ENCODE measurements at places on chromosomes 16 and 17.

DNA sequence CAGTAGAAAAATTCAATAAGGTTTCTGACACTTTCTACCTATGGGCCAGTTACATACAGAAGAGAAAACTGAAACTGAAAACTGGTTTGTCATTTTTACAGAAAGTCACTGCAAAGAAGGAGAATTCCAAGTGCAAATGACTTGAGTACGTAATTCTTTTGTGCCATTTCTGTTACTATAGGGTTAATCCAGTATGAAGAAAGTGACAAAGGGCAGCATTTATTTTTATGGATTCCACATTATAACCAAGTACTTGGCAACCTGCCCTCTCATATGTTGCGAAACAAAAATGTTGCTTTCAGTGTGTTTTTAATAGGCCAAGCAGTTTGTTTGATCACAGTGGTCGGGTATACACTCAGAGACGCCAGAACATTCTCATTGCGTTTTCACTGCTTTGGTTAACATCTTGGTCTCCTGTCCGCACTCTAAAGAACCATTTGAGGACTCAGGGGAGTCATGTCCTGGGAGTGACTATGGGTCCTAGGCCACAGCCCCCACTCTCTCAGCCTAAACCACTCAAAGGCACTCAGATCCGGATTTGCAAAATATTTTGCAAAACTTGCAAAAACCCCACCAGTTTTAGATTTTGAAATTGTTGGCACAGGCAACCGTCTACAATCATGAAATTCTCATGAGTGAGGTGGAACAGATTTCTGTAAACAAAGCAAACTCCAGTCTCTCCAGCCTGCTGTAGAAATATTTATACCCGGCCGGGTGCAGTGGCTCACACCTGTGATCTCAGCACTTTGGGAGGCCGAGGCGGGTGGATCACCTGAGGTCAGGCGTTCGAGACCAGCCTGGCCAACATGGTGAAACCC lies 15.4 kb upstream of the HELZ start:
- peak; percentile 87 for DNase-seq

GRCh38 chr17:77906377-77906871 lies 52.1 kb upstream of the TNRC6C start:
- DNase-seq, result no peak

GRCh38 chr17:13031718-13032350 lies 14.0 kb upstream of the ELAC2 start:
- DNase-seq, result peak; percentile 48

- peak; percentile 8 for DNase-seq
Observed at GRCh38 chr17:50100480-50100883, 5.3 kb downstream of the PDK2 start.

GRCh38 chr17:19281161-19281560 lies 44.0 kb downstream of the EPN2 start:
- no peak for DNase-seq

DNA sequence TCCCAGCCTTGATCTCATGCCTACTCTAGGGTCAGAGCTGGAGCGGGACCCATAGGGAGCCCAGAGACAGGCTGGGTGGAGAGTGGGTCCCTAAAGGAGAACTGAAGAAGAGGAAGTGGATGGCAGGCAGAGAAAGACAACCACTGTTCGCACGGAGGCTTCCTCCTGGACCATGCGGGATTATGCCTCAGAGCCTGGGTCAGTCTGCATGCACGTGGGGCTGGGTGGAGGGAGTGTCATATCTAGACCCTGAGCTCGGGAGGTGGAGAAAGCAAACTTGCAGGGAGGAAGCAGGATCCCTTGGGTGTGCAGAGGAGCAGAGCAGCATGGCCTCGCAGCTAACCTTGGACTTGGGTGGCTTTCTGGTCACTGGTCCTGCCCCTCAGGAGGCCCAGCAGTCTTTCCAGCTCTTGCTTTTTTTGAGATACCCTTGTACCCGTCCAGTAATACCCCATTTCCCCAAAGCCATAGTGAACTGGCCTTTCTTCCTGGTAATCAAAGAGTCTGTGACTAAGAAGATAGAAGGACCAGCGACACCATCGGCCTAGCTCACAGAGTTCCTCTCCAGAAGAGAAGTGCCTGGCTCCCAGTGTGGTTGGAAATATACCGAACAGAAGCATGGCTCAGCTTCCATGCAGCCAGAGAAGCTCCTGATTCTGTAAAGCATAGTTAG lies 344.2 kb downstream of the CPPED1 start:
- no peak for DNase-seq

- DNase-seq, result no peak
Observed at GRCh38 chr17:75352079-75352569, 53.4 kb downstream of the GRB2 start.

- no peak for DNase-seq
Observed at GRCh38 chr16:78133919-78134318, 34.5 kb downstream of the WWOX start.

GRCh38 chr17:4605826-4606225 lies 21.5 kb downstream of the SMTNL2 start:
- peak; percentile 12 for DNase-seq

DNA sequence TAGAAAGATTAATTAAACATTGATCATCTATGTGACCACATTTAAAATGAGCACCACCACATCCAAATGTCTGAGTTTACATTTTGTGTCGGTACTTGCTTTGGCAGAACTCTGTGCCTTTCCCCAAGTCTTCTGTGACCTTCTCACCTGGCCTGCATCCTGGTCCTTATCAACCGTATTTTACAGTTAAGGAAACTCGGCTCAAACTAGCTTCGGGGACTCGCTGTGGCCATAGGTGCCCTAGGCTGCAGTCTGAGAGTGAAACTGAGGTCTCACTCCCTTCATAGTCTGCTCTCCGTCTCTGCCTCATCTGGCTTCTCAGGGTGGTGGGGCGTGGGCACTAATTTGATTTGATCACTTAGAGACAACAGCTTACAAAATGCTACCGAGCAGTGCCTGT lies 555.5 kb downstream of the WWOX start:
- no peak for DNase-seq

- DNase-seq, result no peak
Observed at GRCh38 chr17:38893113-38893512, 23.3 kb downstream of the LASP1 start.

DNA sequence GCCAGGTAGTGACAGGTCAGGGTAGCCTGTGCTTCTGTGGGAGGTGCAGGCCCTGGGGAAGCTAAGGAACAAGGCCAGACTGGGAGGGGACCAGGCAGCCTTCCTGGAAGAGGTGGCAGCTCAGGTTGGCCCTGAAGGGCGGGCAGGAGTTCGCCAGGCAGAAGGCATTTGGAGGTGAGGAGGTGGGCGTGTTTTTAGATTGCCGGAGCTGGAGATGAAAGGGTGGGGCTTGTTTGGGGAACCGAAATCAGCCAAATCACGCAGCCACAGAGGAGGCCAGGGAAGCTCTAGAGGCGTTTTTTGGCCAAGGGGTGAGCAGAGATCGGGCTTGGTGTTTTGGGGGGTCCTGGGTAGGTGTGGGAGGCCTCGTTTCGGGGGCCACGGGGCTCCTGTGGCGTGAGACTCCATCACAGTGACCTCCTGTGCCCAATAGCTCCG lies 7.6 kb downstream of the ADCY7 start:
- DNase-seq, result no peak

GRCh38 chr16:67391424-67392300 lies 1.6 kb downstream of the TPPP3 start:
- no peak for DNase-seq

- DNase-seq, result peak; percentile 74
Observed at GRCh38 chr17:3913531-3914311, 2.5 kb downstream of the P2RX1 start.

DNA sequence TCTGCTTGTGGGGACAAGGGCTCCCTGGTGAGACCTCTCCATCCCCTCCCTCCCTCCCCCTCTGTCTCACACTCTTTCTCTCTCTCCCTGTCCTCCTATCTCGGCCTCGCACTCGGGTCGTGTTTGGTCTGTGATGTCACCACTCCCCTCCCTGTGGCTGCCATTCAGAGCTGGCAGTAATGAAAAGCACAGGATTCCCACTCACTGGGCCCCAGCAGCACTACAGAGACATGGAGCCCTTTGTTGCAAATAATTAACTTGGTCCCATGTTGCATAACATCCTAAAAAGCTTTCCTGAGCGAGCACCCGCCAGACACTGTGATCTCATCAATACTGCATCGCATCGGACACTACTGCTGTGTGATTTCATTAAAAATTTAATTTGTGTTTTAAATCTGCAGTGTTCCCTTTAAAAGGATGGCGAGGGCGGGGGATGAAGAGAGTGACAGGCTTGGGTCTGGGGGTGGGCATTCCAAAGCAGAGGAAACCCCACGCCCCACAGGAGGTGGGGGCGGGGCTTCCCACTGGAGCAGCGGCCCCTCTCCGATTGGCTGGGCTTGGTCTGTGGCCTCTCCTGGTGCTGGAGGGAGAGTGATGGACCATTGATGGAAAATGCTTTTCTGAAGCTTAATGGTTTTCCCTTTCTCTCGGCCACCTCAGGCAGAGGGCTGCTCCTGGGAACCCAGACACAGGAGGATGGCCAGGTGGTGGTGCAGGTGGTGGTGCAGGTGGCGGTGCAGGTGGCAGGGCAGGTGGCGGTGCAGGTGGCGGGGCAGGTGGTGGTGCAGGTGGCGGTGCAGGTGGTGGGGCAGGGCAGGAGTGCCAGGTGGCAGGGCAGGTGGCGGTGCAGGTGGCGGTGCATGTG lies 15.3 kb upstream of the NPTX1 start:
- DNase-seq, result no peak

DNA sequence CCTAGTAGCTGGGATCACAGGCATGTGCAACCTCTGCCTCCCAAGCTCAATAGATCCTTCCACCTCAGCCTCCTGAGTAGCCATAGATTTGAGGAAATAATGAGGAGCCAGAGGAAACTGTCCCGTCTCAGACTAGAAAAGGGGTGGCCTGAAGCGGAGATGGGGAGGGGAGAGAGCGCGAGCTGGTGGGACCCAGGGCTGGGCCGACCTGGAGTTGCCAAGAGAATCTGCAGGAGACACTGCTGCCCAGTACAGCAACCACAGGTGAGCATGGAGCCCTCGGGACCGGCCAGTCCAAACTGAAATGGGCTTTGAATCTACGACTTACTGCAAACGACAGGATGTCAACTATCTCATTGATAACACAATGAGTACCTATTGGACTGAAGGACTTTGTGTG lies 24.3 kb downstream of the CD300A start:
- DNase-seq, result no peak

GRCh38 chr17:18031955-18032354 lies 7.0 kb downstream of the ATPAF2 start:
- peak; percentile 49 for DNase-seq

- no peak for DNase-seq
Observed at GRCh38 chr16:73546341-73546845, 498.5 kb upstream of the ZFHX3 start.

DNA sequence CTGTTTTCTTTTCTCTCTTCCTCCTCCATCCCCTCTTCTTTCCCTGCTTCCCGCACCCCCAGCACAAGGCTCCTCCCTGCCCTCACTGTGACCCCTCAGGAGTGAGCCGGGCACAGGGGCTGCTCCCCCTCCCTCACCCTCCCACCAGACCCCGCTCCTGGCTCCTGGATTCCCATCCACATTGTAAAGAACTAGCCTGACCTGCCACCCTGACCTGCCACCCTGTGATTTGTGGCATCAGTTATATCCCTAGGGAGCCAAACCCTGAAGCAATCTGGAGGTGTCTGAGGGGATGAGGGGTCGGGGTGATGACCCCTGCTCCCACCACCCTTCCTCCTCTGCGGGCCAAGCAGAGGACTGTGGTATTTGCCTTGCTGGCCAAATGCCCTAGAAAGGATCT lies 98.0 kb upstream of the LHX1 start:
- no peak for DNase-seq

- DNase-seq, result no peak
Observed at GRCh38 chr17:39757176-39757662, 19.5 kb downstream of the GRB7 start.

- DNase-seq, result no peak
Observed at GRCh38 chr16:73369851-73370250, 321.9 kb upstream of the ZFHX3 start.

GRCh38 chr16:57392694-57393093 lies 11.9 kb upstream of the CCL17 start:
- DNase-seq, result no peak

- DNase-seq, result peak; percentile 50
Observed at GRCh38 chr16:59591480-59591879, 857.4 kb upstream of the GOT2 start.

- DNase-seq, result peak; percentile 83
Observed at GRCh38 chr17:64420143-64420670, 28.7 kb upstream of the MILR1 start.

DNA sequence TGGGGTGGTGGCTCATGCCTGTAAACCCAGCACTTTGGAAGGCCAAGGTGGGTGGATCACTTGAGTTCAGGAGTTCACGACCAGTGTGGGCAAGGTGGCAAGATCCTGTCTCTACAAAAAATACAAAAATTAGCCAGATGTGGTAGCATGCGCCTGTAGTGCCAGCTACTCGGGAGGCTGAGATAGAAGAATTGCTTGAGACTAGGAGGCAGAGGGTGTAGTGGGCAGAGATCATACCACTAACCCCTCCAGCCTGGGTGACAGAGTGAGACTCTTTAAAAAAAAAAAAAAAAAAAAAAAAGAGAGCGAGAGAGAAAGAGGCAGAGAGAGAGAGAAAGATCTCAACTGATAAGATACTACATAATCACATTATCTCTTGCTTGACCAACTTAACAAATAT lies 45.9 kb downstream of the KANSL1 start:
- DNase-seq, result no peak

DNA sequence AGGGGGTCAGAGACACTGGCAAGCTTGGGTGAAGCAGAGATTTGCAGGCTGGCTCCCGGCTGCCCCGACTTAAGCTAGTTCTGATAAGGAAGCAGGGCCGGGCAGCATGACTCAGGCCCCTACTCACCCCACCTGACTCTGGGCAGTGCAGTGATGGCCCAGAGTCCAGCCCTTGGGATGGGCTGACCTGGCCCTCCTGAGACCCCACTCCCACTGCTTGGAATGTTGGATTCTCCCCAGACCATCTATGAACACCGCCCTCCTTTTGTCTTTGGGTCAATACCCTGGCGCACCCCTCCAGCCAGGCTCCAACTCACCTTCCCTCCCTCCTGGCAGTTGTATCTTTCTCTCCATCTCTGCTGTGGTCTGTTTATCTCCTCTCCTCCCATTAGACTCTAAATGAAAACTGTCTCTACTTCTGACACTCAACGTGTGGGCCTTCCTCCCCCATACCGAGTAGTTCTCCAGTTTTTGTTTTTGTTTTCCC lies 21.0 kb downstream of the LGALS3BP start:
- DNase-seq, result no peak

DNA sequence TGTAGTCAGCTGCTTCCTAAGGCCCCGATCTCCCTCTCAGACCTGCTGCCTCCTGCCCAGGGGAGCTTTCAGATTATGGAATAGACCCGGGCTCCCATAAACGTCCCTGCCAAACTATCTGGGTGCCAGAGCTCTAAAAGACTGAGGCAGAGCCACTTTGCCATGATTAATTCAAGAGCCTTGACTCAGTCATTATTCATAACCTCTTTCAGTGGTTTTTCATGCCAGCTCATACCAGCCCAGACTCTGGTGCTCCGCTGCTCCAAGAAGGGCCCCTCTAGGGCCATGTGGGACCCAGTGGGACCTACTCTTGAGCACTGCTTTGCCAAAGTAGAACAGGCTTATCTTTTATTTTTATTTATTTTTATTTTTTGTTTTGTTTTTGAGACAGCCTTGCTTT lies 23.9 kb downstream of the DNAI2 start:
- DNase-seq, result no peak

- no peak for DNase-seq
Observed at GRCh38 chr17:47843391-47843730, 2.3 kb upstream of the SCRN2 start.

Data from fibroblast of upper back skin (primary cell).